Non-pigmented ciliary epithelial cell (primary cell): ENCODE measurements at places on chromosomes 12 and 14.

DNA sequence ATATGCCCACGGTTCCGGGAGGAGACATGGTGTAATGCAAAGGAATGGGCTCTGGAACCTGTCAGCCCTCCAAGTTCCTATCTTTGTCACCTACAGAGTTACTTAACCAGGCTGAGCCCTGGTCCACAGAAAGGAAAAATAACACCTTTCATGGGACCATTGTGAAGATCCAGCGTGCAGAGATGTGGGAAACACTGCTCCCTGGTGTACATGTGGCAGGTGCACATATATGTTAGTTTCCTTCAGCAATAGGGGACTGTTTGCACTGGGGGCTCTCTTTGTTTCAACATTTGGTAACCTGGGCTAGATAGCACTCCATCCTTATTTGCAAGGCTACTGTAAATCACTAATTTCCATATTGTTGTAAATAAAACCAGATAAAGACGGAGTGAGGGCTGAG, 72.3 kb downstream of the ANO2 start:
- DNase-seq: no peak

GRCh38 chr14:64826333-64826732, 53.4 kb downstream of the SPTB start:
- no peak for DNase-seq

GRCh38 chr12:90917431-90917830, 37.5 kb downstream of the CCER1 start:
- no peak for DNase-seq

GRCh38 chr12:78698747-78699146, 165.8 kb upstream of the SYT1 start:
- peak; percentile 31 for DNase-seq

- no peak for DNase-seq
Observed at GRCh38 chr14:22506778-22507351, 82.2 kb downstream of the DAD1 start.

- DNase-seq: no peak
Observed at GRCh38 chr14:105150368-105151083, 18.1 kb downstream of the JAG2 start.

GRCh38 chr12:42372154-42372791, 46.3 kb downstream of the PPHLN1 start:
- DNase-seq: no peak

- no peak for DNase-seq
Observed at GRCh38 chr12:14885718-14886221, at the start of gene MGP. TSS of gene MGP (minus strand) at chr12:14885854. CDS start at chr12:14885791, 63 bp downstream.

- no peak for DNase-seq
Observed at GRCh38 chr14:101442451-101442850, 118.8 kb upstream of the DIO3 start.

DNA sequence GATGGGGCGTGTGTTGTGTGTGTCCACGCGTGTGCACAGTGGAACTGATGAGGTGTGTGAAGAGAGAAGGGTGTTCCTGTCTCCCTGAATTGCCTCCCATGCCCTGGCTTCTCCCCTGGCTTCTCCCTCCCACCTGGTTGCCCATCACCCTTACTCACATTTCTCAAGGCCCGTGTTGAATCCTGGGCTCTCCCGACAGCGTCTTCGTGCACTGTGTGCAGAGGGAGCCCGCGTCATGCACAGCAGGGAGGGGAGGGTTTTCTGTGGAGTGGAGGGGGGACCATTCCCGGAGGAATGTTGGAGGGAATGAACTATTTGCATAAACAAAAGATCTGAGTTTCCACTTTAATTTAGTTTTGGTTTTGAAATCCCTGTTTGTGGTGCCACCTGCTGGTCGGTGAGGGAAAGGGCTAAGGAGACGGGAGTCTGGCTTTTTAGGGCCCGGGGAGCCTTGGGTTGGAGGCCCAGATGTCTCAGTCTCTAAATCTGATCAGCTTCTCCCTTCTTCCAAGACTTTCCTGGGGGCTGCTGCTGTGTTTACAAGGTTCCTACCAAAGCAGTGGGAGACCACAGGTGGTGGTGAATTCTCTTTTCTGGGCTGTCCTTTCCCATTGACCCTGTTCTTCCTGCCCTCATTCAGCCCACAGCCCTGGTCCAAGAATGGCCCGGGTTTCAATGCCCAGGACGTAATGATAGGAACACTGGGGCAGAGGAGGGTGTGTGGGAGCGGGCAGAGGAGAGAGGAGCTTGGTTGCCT, at the start of gene C1R:
Gene C1R (minus strand): TSS at position 217 of the 757 bp plus-strand sequence. CDS start 57 bp downstream, at position 160.
- DNase-seq: no peak

DNA sequence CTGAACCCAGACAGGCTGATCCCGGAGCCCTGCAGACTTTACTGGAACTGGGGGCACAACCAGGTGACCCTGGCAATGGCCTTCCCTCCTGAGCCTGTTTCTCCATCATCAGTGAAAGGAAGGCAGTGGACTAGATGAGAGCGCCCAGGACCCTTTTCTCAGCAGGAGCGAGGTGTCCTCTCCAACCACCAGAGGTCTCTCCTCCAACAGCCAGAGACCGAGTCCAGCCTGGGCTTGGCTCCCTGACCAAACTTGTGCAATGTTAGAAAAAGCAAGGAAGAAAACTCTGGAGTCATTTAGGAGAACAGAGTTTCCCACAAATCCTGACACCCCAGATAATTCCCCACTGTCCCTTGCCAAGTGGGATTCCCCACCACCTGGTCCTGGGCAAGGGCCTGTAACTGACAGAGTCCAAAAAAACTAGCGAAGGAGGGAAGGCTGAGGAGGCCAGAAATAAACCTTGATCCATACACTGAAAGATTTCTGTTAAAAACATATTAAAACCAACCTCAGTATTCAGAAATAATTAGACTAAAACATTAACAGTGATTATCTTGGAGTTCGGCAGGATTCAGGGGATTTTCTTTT, 9.0 kb downstream of the RPS6KL1 start:
- peak; percentile 42 for DNase-seq

- no peak for DNase-seq
Observed at GRCh38 chr14:76926521-76927251, 100.5 kb downstream of the LRRC74A start.

GRCh38 chr12:49415521-49415970, 48.3 kb downstream of the SPATS2 start:
- no peak for DNase-seq

DNA sequence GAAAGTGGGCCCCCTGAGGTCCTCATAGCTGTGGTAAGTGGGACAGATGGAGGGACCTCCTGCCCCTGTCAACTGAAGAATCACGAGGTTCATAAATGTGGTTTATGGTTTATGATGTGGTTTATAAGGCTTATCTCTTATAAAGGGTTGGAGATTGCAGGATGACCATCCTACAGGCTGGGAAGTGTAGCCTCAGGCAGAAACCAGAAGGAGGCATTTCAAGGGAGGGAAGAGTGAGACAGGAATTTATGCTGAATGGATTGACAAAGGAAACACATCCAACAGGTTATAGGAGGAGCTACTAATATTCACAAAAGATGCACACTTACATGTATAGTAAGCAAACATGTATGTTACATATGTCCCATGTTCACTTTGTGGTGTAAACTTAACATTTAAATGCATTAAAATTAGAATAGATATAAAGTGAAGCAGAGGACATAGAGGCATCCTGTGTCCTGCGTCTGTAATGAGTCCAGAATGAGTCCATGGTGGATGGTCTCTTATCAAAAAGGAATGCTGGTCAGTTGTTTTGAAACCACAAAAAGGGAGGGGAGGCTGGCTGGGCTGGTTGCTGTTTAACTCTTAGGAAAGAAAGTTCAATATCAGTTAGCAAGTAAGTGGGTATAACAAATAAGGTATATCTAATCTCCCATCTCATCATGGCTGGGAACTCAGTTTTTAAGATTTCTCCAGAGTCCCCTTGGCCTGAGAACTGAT, 149.0 kb upstream of the RMST start:
- DNase-seq: no peak
